RWPE1 (cell line): ENCODE measurements at places on chromosomes 12 and 14.

DNA sequence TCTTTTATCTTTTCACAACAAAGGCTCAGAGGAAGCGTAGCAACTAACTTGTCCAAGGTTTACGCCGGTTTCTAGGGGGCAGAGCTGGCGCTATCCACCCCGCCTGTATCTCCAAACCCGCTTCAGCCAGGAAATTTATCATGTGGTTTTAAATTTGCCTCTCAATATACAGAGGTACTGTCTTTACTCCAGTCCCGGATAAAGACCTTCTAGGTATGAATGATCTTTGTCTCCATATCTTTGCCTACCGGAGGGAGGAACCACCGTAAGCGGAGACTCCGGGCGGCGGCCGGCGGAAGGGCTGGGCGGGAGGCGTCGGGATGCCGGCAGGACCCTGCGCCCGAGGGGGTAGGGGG, 693 bp upstream of the RIMKLB start:
- peak; percentile 12 for DNase-seq

- DNase-seq, result peak; percentile 85
Measured at GRCh38 chr12:121499929-121500793, 80.7 kb downstream of the KDM2B start.

GRCh38 chr12:72111706-72112105, 160.5 kb upstream of the TRHDE start:
- DNase-seq, result no peak

DNA sequence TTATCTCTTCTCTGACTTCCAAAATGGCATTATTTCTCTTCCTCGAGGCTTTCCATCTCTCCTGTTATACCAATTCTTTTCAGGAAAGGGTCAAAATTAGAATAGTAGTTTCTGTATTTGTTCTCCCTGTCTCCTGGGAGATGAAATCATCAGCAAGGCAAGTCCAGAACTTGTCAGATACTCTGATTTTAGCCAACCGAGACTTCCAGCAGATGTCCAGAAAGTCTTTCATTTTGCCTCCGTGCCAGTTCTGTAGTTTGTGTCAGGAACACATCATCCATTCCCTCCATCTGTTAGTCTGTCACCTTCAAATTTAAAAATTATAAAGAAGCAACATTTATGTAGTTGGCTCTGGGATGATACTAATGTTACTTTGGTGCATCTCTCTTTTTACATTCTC, 275.7 kb downstream of the CCDC59 start:
- DNase-seq, result no peak

DNA sequence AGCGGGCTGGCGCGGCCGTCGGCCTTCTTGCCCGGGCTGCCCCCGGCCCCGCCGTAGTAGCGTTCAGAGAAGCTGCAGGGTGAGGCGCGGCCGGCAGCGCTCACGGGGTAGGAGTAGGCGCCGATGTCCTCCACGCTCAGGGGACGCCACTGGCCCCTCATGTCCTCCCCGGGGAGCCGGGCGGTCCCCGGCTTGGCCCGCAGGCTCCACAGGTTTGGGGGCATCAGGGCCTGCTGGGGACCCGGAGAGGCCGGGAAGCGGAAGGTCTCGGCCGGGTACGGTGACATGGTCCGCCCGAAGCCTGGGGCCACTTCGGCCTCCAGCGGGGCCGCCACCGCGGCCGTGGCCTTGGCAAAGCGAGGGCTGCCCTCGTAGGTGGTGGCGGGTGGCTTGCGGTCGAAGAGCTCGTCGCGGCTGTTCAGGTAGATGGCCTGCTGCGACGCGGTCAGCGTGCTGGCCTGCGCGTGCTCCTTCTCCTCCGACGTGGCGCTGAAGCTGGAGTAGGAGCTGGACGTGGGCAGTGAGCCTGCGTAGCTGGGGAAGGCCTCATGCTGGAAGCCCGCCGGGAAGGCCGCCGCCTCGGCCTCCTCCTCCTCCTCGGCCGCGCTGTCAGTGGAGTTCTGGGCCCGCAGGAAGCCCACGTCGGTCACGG, 48.7 kb downstream of the BEGAIN start:
- no peak for DNase-seq

GRCh38 chr12:129605666-129606065, 298.2 kb downstream of the TMEM132D start:
- no peak for DNase-seq

- DNase-seq, result no peak
Measured at GRCh38 chr14:73591690-73592449, at the start of gene ACOT4. Gene ACOT4 (plus strand): TSS chr14:73591873. CDS start chr14:73591960, 87 bp downstream.
